ENCODE measurements at places on chromosomes 4 and X.

GRCh38 chr4:7830747-7831146 is 108.9 kb downstream of the AFAP1 start:
- DNase-seq, result no peak

DNA sequence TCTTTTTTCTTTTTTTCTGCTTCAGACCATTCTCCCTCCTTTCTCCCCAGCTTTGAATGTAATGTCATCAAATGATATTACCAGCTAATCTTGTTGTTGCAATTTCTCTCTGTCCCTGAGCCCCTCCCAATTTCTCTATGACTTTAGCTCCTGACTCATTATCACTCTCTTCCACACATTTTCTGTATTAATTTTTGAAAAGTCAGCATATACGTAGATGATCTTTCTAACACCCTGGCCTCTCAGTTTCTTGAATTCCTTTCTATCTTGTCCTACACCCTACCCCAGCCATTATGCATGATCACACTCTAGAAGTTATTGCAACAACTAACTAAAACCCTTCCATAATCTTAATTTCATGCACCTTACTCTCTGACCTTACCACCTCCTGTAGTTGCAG is 13.1 kb upstream of the TRPC3 start:
- no peak for DNase-seq

GRCh38 chr4:75040703-75041102 is 107.8 kb downstream of the PARM1 start:
- DNase-seq, result no peak

- no peak for DNase-seq
Measured at GRCh38 chr4:71270901-71271300, 67.9 kb upstream of the SLC4A4 start.

DNA sequence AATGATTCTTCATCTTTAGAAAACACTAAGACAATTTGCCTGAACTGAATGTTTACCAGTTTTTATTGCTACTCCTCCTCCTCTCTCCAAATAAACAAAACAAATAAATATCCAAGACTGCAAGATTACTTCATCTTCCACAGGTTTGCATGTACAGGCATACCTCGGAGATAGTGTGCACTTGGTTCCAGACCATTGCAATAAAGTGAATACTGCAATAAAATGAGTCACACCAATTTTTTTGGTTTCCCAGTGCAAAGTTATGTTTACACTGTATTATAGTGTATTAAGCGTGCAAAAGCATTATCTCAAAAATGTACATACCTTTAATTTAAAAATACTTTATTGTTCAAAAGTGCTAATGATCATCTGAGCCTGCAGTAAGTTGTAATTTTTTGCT is 53.3 kb downstream of the FBXL5 start:
- no peak for DNase-seq

DNA sequence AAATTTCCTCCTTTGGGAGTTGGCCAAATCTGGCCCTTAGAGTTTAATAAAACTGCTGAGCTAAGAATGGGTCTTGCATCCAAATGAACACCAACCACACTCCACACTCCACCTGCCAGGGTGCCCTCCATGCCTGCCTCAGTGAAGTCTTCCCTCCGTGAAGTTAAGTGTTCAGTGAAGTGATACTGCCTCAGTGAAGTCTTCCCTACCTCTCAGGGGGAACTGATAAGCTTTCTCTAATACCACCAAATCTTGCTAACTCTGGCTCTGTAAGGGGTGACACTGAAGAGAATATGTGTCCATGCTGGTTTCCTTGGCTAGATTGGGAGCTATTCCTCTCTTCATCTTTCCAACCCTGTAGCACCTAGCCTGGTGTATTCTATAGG is 27.9 kb downstream of the MED28 start:
- no peak for DNase-seq

DNA sequence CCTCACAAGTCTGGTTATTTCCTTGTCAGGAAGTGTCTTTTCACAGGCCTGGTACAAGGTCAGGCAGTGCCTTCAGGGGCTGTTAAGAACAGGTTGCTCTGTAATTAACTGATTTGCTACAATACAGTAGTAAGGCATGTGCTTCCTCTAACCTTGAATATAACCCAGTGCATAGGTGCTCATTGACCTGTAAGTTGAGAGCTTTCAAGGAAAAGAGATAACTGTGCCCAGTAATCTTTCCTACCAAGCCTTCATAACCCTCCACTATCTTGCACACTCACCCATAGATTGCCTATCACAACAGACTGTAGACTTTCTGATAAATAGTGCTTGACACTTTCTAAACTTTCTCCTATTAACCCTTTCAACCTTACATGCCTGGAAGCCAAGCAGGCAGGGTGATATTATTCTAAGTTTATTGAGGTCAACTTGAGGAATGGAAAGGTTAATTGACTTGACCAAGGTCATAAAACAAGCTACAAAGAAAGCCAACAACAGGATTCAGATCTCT is 148.1 kb downstream of the PPARGC1A start:
- DNase-seq, result no peak

GRCh38 chr4:165355900-165356300 is 22.9 kb upstream of the CPE start:
- peak; percentile 42 for DNase-seq

DNA sequence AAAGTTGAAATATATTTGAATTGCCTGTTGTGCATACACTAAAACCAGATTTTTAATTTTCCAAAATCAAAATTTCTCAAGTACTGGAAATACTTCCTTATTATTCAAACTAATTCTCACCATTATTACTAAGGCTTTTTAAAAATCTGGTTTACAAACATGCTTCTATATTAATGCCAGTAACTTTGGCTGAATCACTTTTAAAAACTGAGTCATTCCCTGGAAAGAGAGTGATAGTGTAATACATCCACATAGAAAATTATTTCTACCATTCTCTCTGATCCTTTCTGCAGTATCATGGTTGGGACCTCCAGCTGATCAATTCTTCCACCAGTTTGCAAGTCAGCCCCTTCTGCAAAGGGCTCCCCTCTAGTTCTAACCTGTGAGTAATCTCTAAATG is 165.3 kb upstream of the FAM241A start:
- DNase-seq, result no peak

- DNase-seq, result no peak
Measured at GRCh38 chrX:154436374-154436982, 476 bp upstream of the GDI1 start.

DNA sequence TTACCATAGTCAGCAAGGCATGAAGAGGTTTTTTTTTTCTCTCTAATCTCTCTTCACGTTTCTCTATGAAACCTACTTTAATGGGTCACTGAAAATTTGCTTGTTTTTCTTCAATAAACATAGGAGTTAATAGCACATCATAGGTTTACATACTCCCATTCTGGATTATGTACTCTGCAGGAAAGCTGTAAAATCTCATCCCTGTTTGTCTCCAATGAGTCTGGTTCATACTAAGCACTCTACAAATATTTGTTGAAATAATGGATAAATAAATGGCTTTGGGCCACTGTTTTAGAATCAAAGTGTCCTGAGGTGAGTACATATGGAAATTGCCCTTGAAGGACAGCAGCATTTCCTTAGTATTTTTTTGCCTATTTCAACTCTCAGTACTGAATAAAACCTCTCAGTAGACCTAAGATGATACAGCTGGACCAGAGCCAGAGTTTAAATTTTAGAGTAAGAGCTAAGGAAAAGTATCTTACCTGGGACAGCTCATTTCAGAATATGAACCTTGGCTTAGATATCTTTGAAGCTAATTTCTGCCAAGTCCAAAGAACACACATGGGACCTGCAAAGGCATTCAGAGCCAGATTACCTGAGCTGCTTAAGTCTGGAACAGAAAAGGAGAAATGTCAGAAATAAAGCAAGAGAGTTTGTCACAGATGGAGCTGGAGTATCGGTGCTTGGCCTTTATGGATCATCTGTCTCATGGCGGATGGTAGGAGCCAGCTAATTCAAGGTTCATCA is 34.4 kb downstream of the PF4 start:
- no peak for DNase-seq

GRCh38 chr4:128686810-128687209 is 122.7 kb upstream of the JADE1 start:
- no peak for DNase-seq

DNA sequence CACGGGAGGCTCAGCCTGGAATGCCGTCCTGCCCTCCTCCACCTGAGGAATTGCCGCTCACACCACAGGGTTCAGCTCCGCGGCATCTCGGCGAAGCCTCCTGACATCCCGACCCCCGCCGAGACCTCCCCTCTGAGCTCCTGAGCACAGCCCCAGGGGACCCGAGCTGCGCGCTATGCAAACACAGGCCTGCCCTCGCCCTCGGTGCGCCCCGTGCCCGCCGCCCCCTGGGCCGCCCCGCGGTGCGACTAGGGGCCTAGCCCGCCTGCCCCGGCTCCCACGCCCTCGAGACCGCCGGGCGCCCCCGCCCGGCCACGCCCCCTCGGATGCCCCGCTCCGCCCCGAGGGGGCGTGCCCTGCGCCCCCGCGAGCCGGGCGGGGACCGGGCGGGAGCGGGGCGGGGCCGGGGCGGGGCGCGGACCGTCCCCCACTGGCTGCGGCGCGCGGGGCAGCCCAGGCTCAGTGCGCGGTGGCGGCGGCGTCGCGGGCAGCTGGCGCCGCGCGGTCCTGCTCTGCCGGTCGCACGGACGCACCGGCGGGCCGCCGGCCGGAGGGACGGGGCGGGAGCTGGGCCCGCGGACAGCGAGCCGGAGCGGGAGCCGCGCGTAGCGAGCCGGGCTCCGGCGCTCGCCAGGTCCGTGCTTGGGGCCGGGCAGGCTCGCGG is at the start of gene FGFR3:
TSS of gene FGFR3 (plus strand) at position 462 of the 664 bp plus-strand sequence. CDS start 642 bp downstream, outside the sequence.
- no peak for DNase-seq

- no peak for DNase-seq
Measured at GRCh38 chr4:168781341-168781740, 228.7 kb downstream of the CBR4 start.

DNA sequence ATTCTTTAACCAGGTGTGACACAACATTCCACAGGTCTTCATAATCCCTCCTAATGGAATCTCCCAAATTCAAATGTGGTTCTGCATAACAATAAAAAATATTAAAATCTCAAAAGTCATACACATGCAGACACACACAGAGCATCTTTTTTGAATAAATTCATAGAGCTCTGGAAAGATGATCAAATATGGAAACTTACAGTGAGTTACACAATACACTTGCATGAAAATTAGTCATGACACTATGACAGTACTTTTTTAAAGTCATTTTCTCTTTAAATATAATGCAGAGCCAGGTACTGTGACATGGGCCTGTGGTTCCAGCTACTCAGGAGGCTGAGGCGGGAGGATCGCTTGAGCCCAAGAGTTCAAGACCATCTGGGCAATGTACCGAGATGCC is 38.9 kb downstream of the DDX60L start:
- no peak for DNase-seq

- DNase-seq, result peak; percentile 6
Measured at GRCh38 chrX:52271206-52271605, 86.5 kb downstream of the MAGED4 start.

DNA sequence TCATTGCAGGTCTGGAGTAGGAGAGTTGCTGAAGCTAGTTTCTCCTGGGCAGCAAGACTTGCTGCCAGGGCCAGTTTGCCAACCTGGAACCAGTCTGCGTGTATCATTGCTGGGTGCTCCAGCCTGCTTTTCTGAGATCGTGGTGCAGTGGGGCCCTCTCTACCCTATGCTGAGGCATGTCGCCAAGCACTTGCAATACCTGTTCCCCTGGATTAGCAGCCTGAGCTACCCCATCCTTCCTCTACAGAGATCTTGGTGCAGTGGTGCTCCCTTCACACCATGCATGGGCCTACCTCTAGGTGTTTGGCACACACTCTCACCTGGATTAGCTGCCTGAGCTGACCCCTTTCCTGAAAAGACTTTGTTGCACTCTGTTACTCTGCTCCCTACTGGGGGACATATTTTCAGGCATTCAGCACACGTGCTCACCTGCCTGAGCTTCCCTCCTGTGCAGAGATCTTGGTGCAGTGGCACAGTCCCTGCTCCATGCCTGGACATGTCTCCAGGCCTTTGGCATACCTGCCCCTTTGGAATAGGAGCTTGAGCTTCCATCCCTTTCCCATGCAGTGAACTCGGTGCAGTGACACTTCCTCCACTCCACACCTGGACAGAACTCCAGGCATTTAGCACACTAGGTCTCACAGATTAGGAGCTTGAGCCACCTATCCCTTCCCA is 133.7 kb upstream of the CXCL13 start:
- DNase-seq, result no peak

DNA sequence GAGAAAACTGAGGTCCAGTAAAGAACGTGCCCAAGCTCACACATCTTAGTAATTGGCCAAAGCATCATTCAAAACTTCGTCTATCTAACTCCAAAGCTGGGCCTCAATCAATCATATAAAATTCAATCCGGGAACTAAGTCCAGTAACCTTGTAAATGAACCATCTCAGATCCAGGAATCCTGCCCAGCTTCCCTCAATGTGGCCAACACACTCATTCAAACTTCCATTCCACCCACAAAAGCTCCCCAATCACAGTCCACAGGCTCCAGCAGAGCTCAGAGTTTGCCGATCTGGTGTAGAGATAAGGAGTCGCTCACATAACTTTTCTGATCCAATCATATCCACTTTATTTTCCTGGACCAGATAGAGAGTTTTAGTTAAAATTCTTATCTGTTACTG is 144.8 kb downstream of the SPATA18 start:
- DNase-seq, result no peak

DNA sequence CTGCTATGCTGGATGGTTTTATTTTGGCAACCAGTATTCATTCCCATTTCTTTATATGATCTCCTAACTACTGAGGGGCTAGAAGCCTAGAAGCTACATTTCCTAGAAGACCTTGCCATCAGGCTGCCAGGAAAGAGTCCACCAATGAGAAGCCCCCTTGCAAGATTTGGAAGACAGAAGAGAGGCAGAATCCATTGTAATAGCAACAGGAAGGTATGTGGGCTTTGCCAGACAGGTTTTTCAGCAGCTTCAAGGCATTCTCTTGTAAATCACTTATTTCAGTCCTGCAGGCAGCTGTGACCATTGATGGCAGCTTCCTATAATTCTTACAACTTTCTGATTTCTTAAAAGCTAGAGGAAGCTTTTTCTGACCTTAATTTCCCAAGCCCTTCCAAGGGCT is 148.3 kb upstream of the NHS start:
- no peak for DNase-seq

GRCh38 chrX:129606918-129607317 is 47.8 kb downstream of the APLN start:
- DNase-seq, result peak; percentile 56

- no peak for DNase-seq
Measured at GRCh38 chrX:40366661-40367060, 214.1 kb upstream of the ATP6AP2 start.

GRCh38 chr4:184648313-184649025 is 778 bp downstream of the CASP3 start:
- peak; percentile 56 for DNase-seq

- no peak for DNase-seq
Measured at GRCh38 chr4:7199129-7199725, 6.9 kb downstream of the SORCS2 start.

- DNase-seq, result peak; percentile 57
Measured at GRCh38 chrX:40651620-40652223, 4.4 kb upstream of the CXorf38 start.

DNA sequence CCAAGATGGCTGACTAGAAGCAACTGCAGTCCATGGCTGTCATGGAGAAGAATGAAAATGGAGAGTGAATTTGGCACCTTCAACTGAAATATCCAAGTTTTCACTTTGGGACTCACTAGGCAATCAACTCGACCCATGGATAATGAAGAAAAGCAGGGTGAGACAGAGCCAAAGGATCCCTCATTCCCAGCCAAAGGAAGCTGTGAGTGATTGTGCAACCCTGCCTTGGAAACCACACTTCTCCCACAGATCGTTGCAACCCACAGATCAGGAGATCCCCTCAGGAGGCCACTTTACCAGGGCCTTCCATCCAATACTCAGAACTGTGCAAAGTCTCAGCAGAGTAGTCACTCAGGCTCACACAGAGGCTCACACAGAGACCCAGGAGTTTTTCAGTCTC is 4.5 kb downstream of the CFAP299 start:
- no peak for DNase-seq
